Spleen (tissue), 13 donors: ENCODE measurements at places on chromosomes 2 and 18. TPM values are rescaled to one million over a fixed set of nuclear protein-coding genes. Genes with fewer than 3 reads are reported as not detected.

EGR4 gene
- polyA plus RNA-seq = 0.03 TPM

ELOA2 gene
- polyA plus RNA-seq = not detected

ZNF385B gene
- 0.07 TPM for polyA plus RNA-seq

ANTXR1 gene
- polyA plus RNA-seq = 6.0 TPM

FLACC1 gene
- polyA plus RNA-seq = 0.50 TPM

ZNF892 gene
- polyA plus RNA-seq = 0.77 TPM

EVA1A gene
- polyA plus RNA-seq = 13.7 TPM

STPG4 gene
- polyA plus RNA-seq = not detected

DNAJC5G gene
- polyA plus RNA-seq = not detected

SLC4A3 gene
- 0.74 TPM for polyA plus RNA-seq

SEC11C gene
- 72.8 TPM for polyA plus RNA-seq

MYOM1 gene
- 1.2 TPM for polyA plus RNA-seq

LRRC30 gene
- not detected for polyA plus RNA-seq

PAX8 gene
- polyA plus RNA-seq = 1.4 TPM

MAB21L4 gene
- 0.13 TPM for polyA plus RNA-seq

OTOF gene
- polyA plus RNA-seq = 0.16 TPM

IL1R1 gene
- polyA plus RNA-seq = 14.3 TPM

SERPINB5 gene
- not detected for polyA plus RNA-seq

WBP1 gene
- polyA plus RNA-seq = 84.2 TPM

AGXT gene
- polyA plus RNA-seq = 1.2 TPM

PIKFYVE gene
- polyA plus RNA-seq = 7.3 TPM

CHST9 gene
- 0.87 TPM for polyA plus RNA-seq

SCG2 gene
- polyA plus RNA-seq = 0.39 TPM

TMEM247 gene
- not detected for polyA plus RNA-seq

ANKRD44 gene
- 16.3 TPM for polyA plus RNA-seq

SP100 gene
- polyA plus RNA-seq = 97.5 TPM

SPHKAP gene
- 0.02 TPM for polyA plus RNA-seq

MRPL19 gene
- 13.7 TPM for polyA plus RNA-seq

CEBPZ gene
- polyA plus RNA-seq = 50.4 TPM

CYP26B1 gene
- polyA plus RNA-seq = 2.1 TPM

PDE11A gene
- polyA plus RNA-seq = 0.13 TPM

ZNF519 gene
- polyA plus RNA-seq = 2.7 TPM

ASTL gene
- 0.29 TPM for polyA plus RNA-seq

IL1R2 gene
- 22.6 TPM for polyA plus RNA-seq

POTEJ gene
- polyA plus RNA-seq = not detected

CAPN14 gene
- 0.56 TPM for polyA plus RNA-seq

ATG9A gene
- polyA plus RNA-seq = 12.6 TPM

SERPINB11 gene
- not detected for polyA plus RNA-seq

RAPGEF4 gene
- 0.52 TPM for polyA plus RNA-seq

MYO3B gene
- 0.03 TPM for polyA plus RNA-seq

SPATA3 gene
- polyA plus RNA-seq = not detected

BIN1 gene
- polyA plus RNA-seq = 71.9 TPM

COBLL1 gene
- polyA plus RNA-seq = 13.5 TPM

FANCL gene
- polyA plus RNA-seq = 30.7 TPM

CHRNG gene
- polyA plus RNA-seq = not detected

PROC gene
- 0.16 TPM for polyA plus RNA-seq
